ENCODE measurements at places on chromosomes 11 and 22. TPM values are rescaled to one million over a fixed set of nuclear protein-coding genes. Genes with fewer than 3 reads are reported as not detected.
A peak's percentile ranks its signal among the peaks of the same experiment; 100 is the strongest.

- H3K27me3 ChIP-seq: peaks cover 25% of the 10 kb centered on the region
- H3K27ac ChIP-seq: no peak overlapping the region
- H3K4me3 ChIP-seq: no peak overlapping the region
- H3K36me3 ChIP-seq: no peaks in the 10 kb centered on the region
These were observed 25.7 kb upstream of the ACER3 start for GRCh38 chr11:76835036-76835435.

DNA sequence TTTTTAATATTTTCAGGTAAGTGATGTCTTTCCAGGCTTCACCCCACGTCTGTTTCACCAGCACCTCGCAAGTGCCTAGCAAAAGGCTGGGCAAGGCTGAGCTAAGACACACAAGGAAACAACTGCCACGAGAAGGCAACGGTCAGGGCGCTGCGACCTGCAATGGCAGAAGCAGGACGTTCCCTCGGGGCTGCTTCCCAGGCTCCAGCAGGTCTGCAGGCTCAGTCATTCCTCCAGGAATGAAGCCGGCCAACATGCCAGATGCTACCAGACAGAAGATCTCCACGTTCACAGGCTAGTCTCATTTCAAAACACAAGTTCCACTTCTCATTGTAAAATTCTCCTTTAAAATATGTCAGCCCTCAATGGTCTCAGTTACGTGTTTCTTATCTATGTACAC lies 45.5 kb downstream of the CELSR1 start:
- H3K4me3 ChIP-seq: no peak overlapping the region
- DNase-seq: peak; percentile 62
- no peak overlapping the region for H3K27ac ChIP-seq
- H3K27me3 ChIP-seq: peaks cover 12% of the 10 kb centered on the region
- no peaks in the 10 kb centered on the region for H3K4me1 ChIP-seq
- H3K36me3 ChIP-seq: no peaks in the 10 kb centered on the region

The C11orf91 gene
- total RNA-seq: not detected

DNA sequence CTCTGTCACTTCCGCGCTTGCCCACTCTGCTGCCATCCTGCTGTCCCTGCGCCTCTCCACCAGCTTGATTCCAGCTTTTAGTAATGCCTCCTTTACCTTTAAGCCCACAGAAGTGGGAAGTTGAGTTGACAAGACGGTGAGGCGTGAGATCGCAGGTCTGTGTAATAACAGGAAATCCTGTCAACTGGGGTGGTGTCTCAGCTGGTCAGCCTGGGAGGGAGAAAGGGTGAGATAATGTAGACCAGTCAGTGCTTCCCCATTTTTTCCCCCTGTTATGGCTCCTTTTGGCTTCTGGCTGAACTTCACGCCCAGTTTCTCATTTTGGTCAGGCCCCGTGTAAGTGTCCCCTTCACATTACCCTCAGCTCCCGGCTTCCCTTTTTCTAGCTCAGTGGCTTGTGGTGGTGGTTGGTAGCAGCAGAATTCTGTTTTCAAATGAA lies 98.9 kb downstream of the TRAF6 start:
- no peak overlapping the region for H3K27ac ChIP-seq
- DNase-seq: no peak
- H3K4me1 ChIP-seq: 0 out of 2 replicates have a peak, but pooled peaks cover 5% of the 10 kb centered on the region
- no peak overlapping the region for H3K4me3 ChIP-seq
- no peaks in the 10 kb centered on the region for H3K27me3 ChIP-seq
- H3K36me3 ChIP-seq: peaks cover 4% of the 10 kb centered on the region

Measured in GM23248 (cell line).